ENCODE measurements at places on chromosomes 12 and 14. TPM values are rescaled to one million over a fixed set of nuclear protein-coding genes. Genes with fewer than 3 reads are reported as not detected.

DNA sequence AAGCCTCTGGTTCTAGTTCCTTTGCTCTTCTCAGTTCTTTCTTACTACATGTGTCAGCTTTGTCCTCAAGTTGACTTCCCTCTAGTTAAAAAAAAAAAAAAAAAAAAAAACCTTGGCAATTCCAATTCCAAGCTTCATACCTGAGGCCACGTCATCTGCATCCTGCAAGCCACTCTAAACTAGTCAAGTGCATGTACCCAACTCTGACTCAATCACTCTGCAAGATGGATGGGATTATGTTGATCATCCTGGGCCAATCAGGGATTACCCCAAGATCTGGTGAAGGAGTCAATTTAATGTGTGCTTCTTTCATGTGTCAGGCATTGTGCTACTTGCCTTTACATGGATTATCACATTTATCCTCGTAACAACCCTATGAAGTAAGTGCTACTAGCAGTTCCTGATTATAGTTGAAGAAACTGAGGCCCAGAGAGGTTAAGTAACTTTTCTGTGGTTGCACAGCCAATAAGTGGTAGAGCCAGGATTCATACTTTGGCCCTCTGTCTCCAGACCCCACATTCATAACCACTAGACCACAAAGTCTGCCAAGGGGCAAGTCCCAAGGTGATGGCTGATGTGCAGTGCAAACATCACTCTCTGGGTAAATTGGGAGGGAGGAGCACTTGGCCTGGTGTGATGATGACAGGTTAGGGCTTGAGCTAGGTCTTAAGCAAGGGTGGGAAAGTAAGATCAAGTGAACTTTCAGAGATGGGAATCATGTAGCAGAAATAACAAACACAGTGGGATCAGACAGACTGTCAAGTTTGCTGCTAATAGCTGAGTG is 17.3 kb upstream of the CCND2 start:
- no peak overlapping the region for H3K27ac ChIP-seq
- H3K27me3 ChIP-seq = peaks cover 13% of the 10 kb centered on the region
- H3K4me1 ChIP-seq = no peaks in the 10 kb centered on the region
- DNase-seq = no peak
- H3K4me3 ChIP-seq = no peak overlapping the region

GLIPR1L2 gene
- 0.34 TPM for total RNA-seq

OAS2 gene
- total RNA-seq = 0.63 TPM

GRCh38 chr14:20429801-20430669 is 5.9 kb downstream of the KLHL33 start:
- no peaks in the 10 kb centered on the region for H3K36me3 ChIP-seq
- H3K27ac ChIP-seq = no peak overlapping the region
- H3K4me3 ChIP-seq = no peak overlapping the region
- peaks cover 13% of the 10 kb centered on the region for H3K4me1 ChIP-seq

SLC25A21 gene
- 0.10 TPM for total RNA-seq

DNA sequence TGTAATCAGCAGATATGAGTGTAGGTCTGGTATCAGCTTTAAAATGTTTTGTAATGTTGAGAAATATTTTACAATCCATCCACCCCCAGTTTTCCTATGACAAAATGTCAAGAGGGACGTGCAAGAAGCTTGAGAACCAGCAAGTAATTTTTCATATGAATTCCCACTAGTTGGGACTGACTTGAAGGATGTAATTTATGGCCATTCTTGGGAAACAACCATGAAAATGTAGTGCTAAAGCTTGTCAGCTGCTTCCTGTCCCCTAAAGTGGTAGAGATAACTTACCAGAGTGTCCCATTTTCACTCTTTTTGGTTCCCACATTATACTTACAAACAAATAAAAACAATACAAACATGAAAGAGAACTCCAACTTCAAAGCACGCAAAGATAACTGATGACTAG is 63.9 kb downstream of the RERG start:
- no peaks in the 10 kb centered on the region for H3K4me1 ChIP-seq
- no peak overlapping the region for H3K27ac ChIP-seq
- no peak for DNase-seq
- peaks cover 4% of the 10 kb centered on the region for H3K27me3 ChIP-seq
- no peak overlapping the region for H3K4me3 ChIP-seq
- H3K36me3 ChIP-seq = no peaks in the 10 kb centered on the region
